Fibroblast of the aortic adventitia (primary cell): ENCODE measurements at places on chromosomes 12 and 14. TPM values are rescaled to one million over a fixed set of nuclear protein-coding genes. Genes with fewer than 3 reads are reported as not detected.

The GLIPR1L1 gene
- not detected in 2 replicates for total RNA-seq

The USP44 gene
- total RNA-seq = 0.82 and 1.8 TPM in 2 replicates

The ADAMTS20 gene
- not detected in 2 replicates for total RNA-seq

The GLT8D2 gene
- 46.0 and 55.3 TPM in 2 replicates for total RNA-seq

The MYL2 gene
- not detected in 2 replicates for total RNA-seq

The NTF3 gene
- total RNA-seq = 1.3 TPM in 1 of 2 replicates, not detected in the other

The BCL11B gene
- total RNA-seq = 0.09 TPM in 1 of 2 replicates, not detected in the other

The NPC2 gene
- 189 and 291 TPM in 2 replicates for total RNA-seq

The CELA1 gene
- 0.25 TPM in 1 of 2 replicates, not detected in the other for total RNA-seq

The VWF gene
- 1.4 and 4.5 TPM in 2 replicates for total RNA-seq

The IKZF4 gene
- total RNA-seq = 0.65 and 3.4 TPM in 2 replicates

The INHBE gene
- 0.16 and 0.99 TPM in 2 replicates for total RNA-seq

The SUSD6 gene
- 8.0 and 14.3 TPM in 2 replicates for total RNA-seq

The CMKLR1 gene
- total RNA-seq = 0.54 TPM in 1 of 2 replicates, not detected in the other

The HOXC6 gene
- 0.09 and 0.90 TPM in 2 replicates for total RNA-seq

The RNASE4 gene
- 4.8 and 24.1 TPM in 2 replicates for total RNA-seq
